ENCODE measurements at places on chromosomes 2 and 18.

DNA sequence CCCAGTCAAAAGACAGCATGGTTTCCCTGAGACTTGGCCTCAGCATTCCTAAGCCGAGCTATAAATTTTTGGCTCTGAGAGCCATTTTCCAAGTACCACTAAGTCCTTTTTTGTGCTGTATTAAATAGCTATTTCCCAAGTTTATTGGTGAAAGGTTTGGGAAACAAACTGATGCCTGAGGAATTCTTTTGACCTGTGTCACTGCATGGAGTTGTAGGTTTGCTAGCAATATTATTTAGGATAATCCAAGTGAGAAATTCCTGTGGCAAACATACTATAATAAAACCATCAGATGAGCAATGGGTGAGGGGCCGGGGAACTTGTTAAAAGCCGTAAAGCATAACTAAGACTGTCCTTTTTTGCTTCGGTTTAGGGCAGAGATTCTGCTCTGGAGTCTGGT lies 28.4 kb downstream of the ARHGAP28 start:
- peak; percentile 56 for DNase-seq

GRCh38 chr2:138060301-138060635 lies 96.0 kb downstream of the HNMT start:
- no peak for DNase-seq

DNA sequence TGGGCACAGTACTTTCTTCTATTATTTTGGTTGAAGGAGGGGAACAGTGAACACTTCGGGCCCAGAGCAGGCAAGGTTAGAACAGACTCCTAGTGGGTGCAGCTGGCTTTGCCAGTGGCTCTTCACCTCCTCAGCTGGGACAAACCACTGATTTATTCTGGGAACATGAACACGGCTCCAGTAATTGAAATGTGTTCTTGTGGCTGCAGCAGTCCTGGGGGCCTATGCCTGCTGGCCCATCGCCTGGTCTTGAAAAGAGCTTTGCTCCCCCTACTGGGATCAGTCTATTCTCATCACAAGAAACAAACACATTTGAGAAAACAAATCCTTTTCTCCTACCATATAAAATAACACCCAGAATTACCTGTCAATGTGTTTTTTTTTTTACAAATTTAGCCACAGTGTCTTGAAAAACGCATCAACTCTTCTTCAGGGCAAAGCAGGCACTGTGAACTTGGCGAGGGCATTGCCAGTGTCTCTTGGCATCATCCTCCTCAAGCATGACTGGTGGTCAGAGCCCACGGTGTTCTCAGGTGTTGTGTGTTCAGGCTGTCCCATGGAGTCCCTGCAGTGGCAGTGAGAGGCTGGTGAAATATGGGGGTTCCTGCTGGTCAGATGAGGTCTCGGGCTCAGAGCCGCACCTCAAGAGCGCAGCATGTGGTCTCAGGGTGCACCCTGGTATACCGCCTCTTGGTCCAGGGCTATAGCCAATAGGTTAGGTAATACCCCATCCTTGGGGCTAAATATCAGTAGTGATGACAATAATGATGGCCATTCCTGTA lies 51.3 kb downstream of the RNF144A start:
- peak; percentile 70 for DNase-seq

- no peak for DNase-seq
Measured at GRCh38 chr2:20656561-20656960, 5.7 kb upstream of the HS1BP3 start.

DNA sequence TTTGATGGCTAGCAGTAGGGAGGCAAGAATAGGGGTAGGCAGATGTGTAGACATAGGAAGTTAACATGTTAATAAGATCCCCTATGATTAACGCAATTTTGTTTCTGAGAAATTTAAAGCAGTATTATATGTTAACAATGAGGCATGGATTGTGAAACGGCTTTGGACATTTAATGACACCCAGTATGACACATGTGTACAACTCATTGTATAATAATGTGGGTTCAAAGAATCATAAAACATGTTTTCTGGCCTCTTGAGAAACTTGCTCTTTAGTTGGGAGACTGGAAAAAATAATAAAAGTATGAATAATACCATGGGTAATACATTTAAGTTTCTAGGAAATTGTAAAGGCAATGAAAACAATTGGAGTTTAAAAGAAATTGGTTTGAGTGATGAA lies 332.1 kb upstream of the CDH20 start:
- no peak for DNase-seq

DNA sequence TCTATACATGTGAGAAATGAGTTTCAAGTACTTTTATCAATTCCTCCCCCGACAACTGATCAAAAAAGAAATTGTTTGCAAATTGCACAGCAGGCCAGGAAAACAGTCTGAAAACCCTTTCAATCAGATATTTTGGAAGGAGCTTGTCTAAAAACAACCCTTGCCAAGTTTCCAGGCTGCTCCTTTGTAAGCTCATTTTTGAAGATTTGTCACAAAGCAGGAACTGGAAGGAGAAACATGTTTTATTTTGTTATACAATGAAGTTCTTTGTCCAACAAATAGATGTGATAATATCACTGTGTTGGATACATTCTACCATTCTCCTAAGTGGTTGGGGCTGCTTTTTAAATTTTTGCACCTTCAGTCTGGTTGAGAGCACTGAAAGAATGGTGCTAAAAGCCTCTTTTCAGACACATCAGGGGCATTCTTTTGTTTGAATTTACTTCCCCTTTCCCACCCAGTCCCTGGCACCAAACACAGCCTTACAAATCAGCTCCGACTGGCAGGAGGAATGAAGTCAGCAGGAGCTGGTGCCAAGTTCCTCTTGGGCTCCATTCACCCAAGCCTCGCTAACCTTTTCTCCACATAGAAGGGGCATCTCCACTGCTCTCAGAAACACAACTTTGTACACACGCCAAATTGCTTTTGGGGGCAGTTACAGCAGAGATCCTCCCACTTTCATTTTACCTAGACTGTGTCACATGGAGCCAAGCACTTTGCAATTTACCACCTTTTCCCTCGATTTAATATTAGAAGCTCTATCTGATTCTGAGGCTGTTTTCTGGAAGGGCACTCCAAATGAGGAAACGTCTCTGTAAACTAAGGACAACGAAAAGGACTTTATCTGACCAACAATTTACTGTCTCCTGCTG lies 88.0 kb downstream of the C1D start:
- DNase-seq, result peak; percentile 25

GRCh38 chr2:200259577-200259957 lies 46.9 kb upstream of the SPATS2L start:
- peak; percentile 38 for DNase-seq

- no peak for DNase-seq
Measured at GRCh38 chr2:35199298-35199697, 1156.3 kb upstream of the CRIM1 start.

GRCh38 chr2:219057709-219058540 lies 2.8 kb downstream of the IHH start:
- DNase-seq, result peak; percentile 75

GRCh38 chr2:168501466-168502065 lies 45.5 kb downstream of the CERS6 start:
- DNase-seq, result no peak

DNA sequence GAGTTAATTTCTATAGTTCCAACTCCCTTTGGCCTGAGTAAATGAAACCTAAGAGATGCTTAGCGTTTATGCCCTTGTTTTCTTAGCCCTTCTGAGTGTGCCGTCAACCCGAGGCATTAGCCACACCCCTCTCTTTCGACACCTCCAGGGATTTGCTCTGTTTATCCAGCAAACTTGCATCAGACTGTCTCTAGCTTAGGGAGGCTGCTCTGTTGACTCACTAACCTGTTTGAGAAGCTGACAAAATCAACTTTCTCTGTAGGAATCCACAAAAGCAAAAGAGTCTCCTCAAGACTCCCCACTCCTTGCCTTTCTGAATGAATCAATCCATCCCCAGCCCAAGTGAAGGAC lies 317.6 kb downstream of the TNS1 start:
- peak; percentile 80 for DNase-seq

DNA sequence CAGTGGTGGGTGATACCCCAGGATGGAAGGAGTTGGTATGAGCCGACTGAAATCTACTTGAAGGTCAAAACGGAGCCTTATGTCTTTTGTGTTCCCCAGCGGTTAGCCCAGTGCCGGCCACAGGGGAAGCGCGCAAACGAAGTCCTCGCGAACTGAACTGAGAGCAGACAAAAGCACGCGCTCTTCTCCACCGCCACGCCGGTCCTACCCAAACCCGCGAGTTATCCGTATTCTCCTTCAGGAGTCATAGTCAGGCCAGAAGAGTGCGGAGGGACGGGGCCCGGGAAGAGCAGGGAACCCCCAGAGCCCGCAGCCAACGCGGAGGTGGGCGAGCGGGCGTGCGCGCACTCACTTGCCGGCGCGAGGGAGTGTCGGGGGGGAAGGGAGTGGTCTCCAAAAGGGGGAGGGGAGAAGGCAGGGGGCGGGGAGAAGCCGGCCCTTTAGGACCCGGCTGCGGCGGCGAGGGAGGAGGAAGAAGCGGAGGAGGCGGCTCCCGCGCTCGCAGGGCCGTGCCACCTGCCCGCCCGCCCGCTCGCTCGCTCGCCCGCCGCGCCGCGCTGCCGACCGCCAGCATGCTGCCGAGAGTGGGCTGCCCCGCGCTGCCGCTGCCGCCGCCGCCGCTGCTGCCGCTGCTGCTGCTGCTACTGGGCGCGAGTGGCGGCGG lies at the start of gene IGFBP2:
TSS of gene IGFBP2 (plus strand) at position 469 of the 664 bp plus-strand sequence. CDS start at position 573, 104 bp downstream.
- peak; percentile 95 for DNase-seq

DNA sequence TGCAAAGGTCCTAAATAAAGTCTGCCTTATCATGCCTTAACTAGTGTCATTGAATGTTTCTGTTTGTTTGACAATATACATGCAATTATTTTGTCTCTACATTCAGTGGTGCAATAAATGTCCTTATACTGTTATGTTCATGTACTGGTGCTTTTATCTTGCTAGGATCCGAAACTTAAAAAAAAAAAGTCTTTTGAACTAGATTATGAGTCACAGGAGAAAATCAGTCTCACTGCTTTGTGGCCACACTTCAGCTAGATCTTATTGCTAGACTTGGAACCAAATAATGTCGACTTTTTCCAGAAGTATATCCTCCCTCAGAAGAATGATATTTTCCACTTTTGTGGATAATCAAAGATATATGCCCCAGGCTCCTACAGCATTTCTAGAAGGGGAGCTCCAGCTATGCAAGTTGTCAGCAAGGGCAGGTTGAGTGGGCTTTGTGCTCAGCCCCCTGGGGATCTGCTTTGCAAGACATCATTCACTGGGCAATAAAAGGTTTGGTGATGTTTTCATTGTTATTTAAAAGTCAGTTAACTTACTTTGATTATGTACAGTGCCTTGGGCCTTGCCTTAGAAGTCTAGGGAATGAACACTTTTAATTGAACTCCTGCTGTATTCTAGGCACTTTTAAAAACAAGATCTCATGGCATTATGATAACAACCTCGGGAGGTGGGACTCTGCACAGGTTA lies 157.1 kb upstream of the LRRTM1 start:
- DNase-seq, result no peak

DNA sequence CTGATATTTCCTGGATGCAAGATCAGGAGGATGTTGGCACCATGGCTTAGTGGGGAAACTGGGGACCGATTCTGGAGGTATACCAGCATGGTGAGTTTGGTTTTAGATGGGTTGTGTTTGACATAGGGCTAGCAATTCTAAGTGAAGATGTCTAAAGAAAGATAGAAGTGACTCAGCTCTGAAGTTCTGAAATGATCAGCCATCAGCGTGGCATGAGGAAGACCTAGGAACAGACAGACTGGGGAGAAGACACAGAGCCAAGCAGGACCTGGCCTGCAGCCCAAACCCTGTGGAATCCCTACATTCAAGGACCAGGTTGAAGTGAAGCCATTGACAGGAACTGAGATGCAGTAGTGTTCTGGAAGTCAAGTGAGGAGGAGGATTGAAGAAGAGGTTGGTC lies 39.8 kb downstream of the HRH4 start:
- no peak for DNase-seq

DNA sequence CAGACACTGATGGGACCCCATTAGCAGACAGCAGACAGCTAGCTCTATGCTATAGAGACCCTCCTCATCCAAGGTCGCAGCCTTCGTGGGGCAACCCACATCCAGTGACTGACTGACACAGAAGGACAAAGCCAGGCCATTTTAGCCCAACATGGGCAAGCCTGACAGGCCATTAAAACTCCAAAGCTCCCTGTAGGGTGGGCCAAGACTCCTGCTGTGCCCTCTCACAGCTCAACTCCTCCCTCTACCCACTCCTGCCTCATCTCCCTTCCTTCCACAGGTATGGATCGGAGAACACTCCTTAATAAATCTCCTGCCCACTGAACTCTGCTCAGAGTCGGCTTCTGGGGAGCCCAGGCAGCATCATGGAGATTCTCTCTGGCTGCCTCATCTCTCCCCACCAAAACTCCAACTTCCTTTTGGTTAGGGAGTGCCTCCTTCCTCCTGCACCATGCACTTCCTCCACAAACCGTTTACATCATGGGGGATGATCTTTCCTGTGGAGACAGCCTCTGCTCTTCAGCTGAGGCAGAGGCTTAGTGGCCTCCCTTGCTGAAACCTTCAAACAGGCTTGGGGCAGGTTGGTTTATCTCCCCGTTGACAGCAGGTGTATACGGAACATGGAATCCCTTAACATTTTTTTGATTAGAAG lies 86.5 kb downstream of the ACTR3 start:
- DNase-seq, result no peak

GRCh38 chr2:37600735-37601134 lies 70.7 kb downstream of the CDC42EP3 start:
- DNase-seq, result no peak

- peak; percentile 60 for DNase-seq
Measured at GRCh38 chr2:196592331-196592910, 47.1 kb upstream of the CCDC150 start.

- no peak for DNase-seq
Measured at GRCh38 chr18:50822756-50823155, 2.9 kb upstream of the MRO start.

DNA sequence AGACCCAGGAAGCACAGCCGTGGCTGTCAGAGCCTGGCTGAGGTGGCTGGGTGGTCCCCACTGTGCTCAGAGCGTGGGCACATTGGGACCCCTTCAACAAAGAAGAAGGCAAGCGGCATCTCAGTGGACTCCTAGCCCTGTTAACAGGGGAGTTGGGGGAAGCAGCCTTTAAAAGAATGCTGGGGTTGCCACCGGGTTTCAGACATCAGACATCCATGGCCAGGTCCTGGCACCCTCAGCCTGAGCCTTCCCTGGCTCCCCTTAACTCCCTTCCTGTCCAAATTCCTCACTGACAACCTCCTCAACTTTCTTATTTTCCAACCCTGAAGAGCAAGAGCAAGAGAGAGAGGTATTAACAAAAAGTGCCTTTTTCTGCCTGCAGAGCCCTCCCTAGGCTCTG lies 24.8 kb upstream of the GNAL start:
- no peak for DNase-seq

- DNase-seq, result no peak
Measured at GRCh38 chr18:10259901-10260300, 194.5 kb upstream of the APCDD1 start.

DNA sequence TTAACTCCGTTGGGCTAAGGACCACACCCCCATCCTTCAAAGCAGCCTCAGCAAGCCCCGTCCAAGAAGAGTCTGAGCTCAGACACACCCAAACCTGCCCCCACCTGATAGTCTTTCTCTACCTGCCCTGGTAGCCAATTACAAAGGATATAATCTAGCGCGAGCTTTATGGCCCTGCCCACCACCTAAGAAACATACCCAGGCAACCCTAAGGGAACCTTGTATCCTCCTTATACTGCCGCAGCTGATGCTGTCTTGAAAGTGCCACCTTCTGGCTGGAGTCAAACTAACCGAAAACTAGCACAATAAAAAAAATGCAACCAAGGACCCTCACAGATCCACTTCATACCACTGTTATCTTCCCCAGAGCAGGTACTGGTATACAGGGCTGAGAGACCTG lies 628.3 kb upstream of the REG3G start:
- DNase-seq, result no peak

- no peak for DNase-seq
Measured at GRCh38 chr2:232490221-232491138, 2.8 kb upstream of the ECEL1 start.

GRCh38 chr2:20382965-20383810 lies 32.5 kb upstream of the PUM2 start:
- no peak for DNase-seq

Data from tongue (tissue), 3 donors.